ENCODE measurements at places on chromosomes 11 and 22.

GRCh38 chr11:134743820-134744195, 331.8 kb upstream of the B3GAT1 start:
- DNase-seq = no peak

DNA sequence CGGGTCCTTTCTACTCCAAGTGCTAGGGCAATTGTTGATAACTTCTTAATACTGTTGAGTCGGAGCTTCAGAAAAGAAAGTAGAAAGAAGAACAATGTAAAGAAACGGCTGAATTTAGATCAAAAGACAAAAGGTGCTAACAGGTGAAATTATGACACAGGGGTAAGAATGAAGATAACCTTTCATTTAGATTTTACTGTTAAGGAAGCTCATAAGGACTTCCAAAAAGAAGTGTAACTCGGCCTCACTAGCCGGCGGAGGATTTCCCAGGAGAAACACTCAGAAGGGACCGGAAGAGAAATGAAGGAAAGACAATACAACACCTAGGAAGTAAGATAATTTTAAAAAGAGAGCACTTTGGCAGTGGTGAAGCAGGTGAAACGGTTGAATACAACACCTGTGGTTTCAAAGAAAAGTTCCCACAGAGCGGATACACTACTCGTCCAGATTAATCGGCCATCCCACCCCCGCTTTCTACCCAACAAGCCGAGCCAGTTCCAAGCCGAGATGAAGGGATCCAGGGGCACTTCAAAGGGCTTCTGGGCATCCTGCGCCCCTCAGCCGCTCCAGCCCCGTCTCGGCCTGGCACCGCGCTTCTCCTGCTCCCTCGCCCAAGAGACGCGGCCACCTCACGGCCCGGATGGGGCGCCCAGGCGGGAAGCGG, 737 bp downstream of the PPP2R1B start:
- DNase-seq = no peak

DNA sequence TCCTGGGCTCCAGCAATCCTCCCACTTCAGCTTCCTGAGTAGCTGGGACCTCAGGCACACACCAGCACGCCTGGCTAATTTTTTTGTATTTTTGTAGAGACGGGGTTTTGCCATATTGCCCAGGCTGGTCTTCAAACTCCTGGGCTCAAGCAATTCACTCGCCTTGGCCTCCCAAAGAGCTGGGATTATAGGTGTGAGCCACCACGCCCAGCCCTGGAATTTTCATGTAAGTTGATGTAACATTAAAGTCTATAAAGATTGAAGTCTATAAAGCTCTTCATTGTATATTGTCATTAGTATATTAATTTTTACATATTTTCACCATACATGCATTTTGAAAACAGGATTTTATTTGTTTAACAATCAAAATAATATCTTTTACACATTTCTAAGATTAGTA, 12.5 kb upstream of the DDX17 start:
- no peak for DNase-seq

- DNase-seq = peak; percentile 81
Observed at GRCh38 chr22:18968011-18968749, 32.1 kb upstream of the PRODH start.

- DNase-seq = no peak
Observed at GRCh38 chr11:117095284-117096161, 2.7 kb downstream of the SIK3 start.

DNA sequence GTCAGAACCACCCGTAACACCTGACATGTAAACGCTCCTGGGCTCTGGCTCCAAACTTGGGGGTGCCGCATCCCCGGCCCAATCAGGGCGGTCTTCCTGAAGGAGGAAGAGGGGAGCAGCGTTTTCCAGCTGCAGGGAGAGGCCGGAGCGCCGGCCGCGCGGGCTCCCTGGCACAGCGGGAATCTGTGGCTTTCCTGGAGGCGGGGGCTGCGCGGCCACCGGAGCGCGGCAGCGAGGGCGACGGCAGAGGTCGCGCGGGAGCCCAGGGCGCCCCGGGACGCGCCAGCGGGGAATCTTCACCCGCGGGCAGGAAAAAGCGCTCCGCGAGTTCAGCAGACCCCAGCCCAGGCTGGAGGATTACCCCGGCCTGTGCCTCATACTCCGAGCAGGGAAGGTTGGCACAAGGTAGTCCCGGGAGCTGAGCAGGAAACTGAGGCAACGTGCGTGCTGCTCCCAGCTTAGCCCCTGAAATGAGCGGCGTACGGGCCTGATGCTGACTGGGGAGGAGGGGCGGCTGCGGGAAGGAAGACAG, 600 bp upstream of the ESAM start:
- peak; percentile 77 for DNase-seq

- no peak for DNase-seq
Observed at GRCh38 chr11:112836256-112836602, 125.0 kb upstream of the NCAM1 start.

GRCh38 chr11:63813563-63814382, 517 bp downstream of the SPINDOC start:
- peak; percentile 86 for DNase-seq

DNA sequence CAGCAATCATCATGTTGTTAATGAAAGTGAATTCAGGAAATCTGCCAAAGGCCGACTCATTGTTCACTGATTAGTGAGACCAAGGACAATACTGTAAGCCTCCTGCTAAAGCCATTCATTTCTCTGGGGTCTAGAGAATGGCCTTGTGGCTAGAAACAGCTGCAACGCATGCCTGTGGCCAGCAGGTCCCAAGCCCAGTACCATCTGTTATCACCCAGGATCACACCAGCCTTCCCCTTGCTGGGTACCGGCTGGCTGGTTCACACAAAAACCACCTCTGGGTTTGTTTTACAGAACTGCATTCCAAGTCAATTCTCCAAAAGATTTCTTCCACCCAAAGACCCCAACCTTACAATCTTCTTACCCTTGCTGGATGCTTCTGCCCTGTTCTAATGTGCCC, 1.1 kb downstream of the PLAAT5 start:
- DNase-seq = peak; percentile 58

DNA sequence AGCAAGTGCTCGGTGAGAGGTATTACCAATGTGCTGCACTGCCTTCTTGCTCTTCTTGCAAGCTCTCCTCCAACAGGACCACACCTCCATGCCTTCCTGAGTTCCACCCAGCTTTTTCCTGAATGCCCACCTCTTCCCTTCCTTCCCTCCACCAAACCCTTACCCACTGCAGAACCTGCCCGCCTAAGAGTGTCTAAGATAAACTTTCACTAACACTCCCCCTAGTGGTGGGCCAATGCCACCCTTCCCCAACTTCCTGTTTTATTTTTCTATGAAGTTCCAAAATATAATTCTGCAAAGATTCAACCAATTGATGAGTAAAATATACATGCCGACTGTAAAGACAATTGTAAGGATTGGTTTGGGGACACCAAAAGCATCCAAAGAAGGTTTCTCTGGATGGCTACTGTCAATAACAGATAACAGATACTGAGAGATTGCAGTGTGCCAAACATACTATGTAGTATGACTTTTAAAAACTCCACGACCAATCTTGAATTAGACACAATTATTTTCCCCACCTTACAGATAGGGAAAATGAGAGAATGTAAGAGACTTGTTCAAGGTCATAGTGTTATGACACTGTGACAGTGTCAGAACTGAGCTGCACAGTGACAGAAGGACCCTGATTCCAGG, 38.6 kb upstream of the BMAL1 start:
- peak; percentile 26 for DNase-seq

DNA sequence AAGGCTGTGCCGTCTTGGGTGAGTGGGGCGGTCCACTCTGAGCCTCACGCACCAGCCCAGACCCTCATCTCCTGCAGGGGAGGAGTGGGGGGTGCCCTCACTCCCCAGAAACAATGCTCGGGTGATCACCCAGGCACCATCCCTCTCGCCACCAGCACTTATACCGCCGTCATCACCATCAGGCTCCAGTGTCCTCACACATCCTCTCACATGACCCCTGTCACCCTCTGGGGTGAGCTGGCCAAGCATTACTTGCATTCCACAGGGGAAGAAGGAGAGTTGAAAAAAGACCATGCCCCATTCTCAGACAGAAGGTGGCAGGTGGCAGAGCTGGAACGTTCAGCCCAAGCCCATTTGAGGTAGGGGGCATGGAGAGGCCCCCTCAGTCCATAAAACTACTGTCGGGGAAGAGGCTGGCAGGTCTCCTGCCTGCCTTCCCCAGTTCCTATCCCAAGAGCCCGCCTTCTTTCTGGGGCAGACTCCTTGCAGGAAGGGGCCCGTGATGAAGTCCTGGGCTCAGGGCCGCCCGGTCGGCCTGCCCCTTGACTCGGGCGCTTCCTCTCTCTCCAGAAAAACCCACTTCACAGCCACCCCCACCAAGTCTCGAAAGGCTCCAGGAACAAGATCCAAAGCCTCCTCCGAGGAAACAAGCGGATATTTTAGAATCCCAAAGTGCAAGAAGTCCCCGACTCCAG, 153.3 kb downstream of the DSCAML1 start:
- DNase-seq = peak; percentile 63

DNA sequence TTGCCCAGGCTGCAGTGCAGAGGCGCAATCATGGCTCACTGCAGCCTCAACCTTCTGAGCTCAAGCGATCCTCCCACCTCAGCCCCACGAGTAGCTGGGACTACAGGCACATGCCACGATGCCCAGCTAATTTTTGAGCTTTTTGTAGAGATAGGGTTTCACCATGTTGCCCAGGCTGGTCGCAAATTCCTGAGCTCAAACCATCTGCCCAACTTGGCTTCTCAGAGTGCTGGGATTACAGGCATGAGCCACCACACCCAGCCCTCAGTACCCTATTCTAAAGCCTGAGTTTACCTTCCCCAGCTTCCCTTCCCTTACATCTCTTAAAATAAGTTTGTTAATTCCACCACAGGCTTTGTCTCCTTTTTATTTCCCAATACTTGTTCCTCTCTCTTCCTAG, 59.1 kb downstream of the AMBRA1 start:
- no peak for DNase-seq

GRCh38 chr22:42427167-42427566, 5.0 kb downstream of the NFAM1 start:
- DNase-seq = no peak

GRCh38 chr11:62856333-62856895, 17.0 kb upstream of the WDR74 start:
- no peak for DNase-seq

GRCh38 chr22:22748297-22748743, 103.9 kb downstream of the GGTLC2 start:
- DNase-seq = peak; percentile 49

Data from H7 (cell line).